CD4-positive, alpha-beta T cell treated with Interleukin-6 at 100 ng/mL for 8 hours (primary cell): ENCODE measurements at places on chromosomes 3 and 15.
A peak's percentile ranks its signal among the peaks of the same experiment; 100 is the strongest.

DNA sequence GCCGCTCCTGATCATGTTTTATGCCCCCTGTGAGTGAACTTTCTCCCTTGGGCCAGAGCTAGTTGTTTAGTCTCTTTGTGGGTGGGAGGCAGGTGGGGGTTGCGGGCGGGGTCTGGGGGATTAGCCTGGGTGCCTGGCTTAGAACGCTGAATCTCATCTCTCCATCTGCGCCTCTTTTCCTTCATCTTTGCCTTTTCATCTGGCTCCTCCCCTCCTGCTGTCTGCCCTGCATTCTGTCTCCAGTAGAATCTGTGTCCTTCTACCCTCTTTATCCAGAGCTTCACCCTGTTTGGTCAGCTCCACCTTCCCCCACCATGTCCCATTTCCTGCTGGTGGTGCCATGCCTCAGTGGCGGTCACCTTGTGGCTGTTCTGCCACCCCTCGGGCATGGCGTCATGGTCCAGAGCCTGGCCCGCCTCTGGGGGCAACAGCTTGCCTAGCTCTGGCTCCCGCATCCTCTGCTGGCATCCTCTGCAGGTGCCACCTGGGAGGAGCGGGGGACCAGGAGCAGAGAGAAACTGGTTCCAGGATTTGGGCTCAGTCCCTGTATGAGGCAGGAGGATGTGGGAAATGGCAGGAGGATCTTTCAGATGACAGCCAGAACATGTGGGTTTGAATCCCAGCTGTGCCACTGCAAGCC lies 44.3 kb downstream of the PDIA5 start:
- DNase-seq, result no peak

- peak; percentile 40 for DNase-seq
Measured at GRCh38 chr3:56694867-56695683, 12.0 kb upstream of the TASOR start.

GRCh38 chr15:78661001-78661400 lies 20.0 kb upstream of the CHRNB4 start:
- no peak for DNase-seq

- DNase-seq, result peak; percentile 9
Measured at GRCh38 chr3:194140520-194141414, 4.8 kb downstream of the HES1 start.

- DNase-seq, result no peak
Measured at GRCh38 chr3:54793171-54793570, 134.7 kb downstream of the LRTM1 start.

- no peak for DNase-seq
Measured at GRCh38 chr3:185764163-185764979, 60.5 kb downstream of the IGF2BP2 start.

- peak; percentile 50 for DNase-seq
Measured at GRCh38 chr3:71064956-71065763, 518.4 kb downstream of the FOXP1 start.

DNA sequence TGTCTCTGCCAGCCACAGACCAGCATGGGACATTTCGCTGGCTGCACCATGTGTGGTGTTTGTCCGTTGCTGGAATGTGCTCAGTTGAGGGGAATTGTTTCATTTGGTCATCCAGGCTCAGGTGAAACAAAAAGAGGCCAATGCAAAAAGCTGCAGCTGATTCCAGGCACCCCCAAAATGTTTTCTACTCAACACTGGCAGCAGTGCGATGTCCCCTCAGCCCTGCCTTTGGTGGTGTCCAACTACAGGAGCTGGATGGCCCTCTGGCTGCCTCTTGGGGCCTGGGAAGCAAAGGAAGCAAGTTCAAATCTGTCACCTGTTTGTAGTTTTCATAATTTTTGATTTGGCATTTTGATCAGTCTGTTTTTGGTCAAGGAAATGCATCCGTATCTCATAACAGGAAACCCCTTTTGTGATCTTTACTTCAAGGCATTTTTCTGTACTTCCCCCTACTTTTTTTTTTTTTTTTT lies 141.8 kb downstream of the EEFSEC start:
- peak; percentile 57 for DNase-seq

DNA sequence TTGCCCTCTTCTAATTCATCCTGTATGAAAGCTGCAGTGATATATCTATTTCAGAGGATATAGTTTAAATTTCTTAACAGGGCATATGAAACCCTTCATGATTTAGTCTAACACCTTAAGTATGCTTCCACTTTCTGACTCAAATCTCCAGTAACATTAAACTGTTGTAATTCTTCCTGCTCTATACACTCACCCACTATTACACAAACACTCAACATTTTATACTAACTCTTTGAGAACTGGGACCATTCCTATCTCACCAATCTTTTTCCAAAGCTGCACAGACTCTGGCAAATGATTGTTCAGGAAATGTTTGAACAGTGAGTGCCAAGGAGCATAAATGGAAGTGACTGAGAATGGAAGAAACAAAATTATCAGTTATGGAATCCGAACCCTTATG lies 560.4 kb upstream of the DPPA4 start:
- DNase-seq, result no peak

DNA sequence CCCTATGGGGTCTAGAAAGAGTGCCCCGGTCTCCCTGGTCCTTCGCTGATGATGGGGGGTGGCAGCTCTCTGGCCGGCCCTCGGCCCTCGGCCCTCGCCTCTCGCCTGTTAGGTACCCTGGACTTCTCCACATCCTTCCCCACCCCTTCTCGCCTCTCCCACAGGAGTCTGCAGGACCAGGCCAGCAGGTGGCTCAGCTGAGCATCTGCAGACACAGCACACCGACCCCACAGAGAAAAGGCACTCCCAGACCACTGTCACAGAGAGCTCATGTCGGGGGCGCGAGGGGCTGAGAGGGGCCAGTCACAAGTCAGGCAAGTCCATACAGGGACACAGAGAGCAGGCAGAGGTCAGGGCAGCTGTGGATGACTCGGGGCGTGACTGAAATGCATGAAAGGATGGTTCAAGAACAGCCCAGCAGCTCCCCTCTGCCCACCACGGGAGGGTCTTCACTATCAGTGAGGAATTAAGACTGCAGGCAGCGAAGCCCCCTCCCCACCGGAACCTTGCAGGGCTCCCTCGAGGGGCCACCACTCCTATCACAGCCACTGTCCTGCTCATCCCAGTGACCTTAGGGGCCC lies 181.7 kb upstream of the NSMCE3 start:
- no peak for DNase-seq

DNA sequence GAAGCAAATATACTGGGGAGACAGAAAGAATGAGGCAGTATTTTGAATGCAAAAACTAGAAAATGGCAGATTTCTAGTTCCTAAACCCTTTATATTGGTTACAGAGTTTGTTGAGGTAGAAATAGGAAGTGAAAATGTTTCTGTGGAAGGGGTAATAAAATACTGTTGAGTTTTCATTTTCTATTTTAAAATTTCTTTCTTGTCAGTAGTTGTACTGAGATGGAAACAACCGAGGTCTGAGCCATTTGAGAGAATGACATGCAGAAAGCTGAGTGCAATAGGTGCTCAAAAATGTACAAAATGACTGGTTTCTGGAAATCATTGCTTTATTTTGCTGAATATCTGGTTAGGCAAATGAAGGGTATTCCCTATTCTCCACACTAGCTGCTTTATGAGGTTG lies 361.4 kb downstream of the CHL1 start:
- no peak for DNase-seq

DNA sequence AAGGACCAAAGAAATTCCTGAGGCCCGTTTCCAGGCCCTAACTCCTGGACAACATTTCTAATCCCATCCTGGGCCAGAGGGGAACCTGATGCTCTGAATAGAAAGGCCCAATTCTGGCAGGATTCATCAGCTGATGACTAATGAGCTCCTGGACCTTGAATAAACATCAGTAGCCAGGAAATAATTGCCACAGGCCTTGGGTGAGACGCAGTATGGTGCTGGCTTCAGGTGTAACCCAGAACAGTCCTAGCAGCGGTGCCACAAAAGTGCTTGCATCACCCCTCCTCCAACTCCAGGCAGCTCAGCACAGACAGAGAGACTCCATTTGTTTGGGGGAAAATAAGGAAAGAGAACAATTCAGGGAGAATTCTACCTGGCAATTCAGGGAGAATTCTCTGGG lies 184.7 kb upstream of the POU1F1 start:
- no peak for DNase-seq

GRCh38 chr15:79403501-79403900 lies 28.6 kb upstream of the MINAR1 start:
- DNase-seq, result no peak

DNA sequence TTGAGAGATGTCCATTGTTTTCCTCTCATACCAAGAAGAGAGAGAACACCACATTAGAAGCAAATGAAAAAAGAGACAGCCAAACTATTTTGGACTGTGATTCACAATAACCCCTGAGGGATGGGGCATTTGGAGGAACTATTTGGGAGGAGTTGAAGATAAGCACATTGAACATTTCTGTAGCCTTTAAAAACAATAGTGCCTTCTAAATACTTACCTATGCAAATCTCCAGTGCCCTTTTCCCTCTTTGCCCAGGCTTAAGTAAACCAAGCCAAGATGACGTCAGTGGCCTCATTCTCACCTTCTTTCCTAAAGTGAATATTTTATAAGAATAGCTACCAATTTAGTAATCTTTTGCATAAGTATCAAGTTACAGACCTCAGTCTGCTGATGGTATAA lies 89.7 kb upstream of the COL8A1 start:
- DNase-seq, result no peak

- DNase-seq, result no peak
Measured at GRCh38 chr3:194097141-194097882, 38.6 kb upstream of the HES1 start.

GRCh38 chr3:43105596-43106292 lies at the start of gene POMGNT2:
TSS of gene POMGNT2 (minus strand) at chr3:43106079. CDS start at chr3:43081431, 24,648 bp downstream.
- DNase-seq, result peak; percentile 89

- DNase-seq, result no peak
Measured at GRCh38 chr15:39361497-39361896, 219.4 kb upstream of the THBS1 start.

DNA sequence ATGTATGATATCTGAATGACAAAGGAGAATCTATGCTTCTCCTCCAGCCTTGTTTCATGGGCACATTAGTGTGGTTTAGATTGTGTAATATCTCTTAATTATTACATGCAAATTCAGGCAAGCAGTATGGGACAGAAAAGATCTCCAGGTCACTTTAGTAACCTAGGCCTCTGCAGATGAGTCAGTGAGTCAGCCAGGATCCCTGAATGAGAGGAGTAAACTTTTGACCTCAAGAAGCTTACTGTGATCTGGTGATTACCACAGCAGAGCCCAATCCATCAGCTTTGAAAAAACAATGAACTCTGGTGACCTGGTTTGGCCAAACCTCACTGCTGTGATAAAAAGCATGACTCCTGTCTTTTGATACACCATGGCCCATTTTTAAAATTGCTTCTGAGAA lies 107.8 kb downstream of the LRRN1 start:
- DNase-seq, result no peak

DNA sequence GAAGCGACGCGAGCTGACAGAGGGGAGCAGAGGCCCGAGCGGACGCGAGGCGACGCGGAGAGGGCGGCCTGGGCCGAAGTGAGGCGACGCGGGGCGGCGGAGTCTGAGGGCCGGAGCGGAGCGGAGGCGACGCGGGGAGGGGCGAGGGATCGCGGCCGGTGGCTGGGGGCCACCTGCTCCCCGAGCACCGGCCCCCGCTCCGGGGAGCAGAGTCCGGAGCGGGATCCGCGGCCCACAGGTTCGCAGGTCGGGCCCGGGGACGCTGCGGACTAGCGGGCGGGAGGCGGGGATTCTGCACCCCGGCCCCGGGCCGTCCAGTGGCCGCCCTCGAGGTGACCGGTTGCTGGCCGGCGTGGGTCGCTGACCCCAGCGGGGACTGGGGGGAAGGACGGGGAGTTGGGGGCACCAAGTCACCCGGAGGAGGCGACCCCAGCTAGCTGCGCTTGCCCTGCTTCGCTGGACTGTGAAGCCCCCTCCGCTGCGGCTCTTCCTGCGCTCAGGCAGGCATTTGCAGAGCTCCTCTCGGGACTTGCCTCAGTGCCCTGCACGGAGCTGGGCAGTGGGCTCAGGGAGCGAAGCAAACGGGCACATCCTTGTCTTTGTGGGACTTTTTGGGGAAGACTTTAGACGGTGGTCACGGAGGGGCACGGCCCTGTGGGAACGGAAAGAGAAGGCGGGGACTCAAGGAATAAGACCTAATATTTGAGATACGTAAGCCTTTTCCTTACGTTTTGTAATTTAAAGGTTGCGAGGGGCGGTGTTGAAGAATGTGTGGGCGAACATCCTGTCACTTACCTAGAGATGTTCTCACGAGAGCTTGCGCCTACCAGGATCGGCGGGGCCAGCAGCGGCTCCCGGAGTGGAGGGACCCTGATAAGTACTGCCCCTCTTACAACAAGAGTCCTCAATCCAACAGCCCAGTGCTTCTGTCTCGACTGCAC lies 566 bp downstream of the HMCES start:
- DNase-seq, result peak; percentile 44

DNA sequence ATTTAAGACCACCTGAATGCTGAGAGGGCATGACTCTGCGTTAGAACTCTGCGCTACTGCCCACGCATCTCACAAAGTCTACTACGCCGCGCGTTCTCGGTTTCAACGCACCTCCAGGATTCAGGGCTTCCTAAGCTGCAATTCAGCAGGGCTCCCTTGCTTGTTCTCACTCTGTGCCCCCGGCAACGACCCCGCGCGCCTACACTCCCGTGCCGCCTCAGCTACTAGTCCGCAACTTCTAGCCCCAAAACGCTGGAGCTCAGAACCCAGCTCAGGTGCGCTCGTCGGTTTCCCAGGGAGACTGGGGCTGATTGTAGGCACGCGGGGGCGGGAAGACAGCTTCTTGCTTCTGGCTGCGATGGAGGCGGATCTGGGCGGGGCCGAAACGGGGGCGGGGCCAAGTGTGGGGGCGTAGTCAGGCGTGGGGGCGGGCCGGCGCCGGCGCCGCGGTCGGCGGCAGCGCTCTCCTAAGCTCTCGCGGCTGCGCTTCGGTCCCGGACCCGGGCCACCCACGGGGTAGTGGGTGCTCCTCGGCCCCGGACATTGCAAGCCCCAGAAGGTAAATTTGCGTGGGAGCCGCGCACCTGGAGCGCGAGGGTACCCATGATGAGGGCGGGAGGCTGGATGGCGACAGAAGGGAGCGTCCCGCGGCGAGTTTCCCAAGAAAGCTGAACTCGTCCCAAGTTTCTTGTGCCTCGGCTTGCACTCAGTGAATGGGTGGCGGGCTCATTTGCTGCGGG lies at the start of gene ARHGEF26:
Gene ARHGEF26, plus strand, starts transcription at position 430 of the 740 bp plus-strand sequence. CDS start 603 bp downstream, outside the sequence.
- DNase-seq, result peak; percentile 51

DNA sequence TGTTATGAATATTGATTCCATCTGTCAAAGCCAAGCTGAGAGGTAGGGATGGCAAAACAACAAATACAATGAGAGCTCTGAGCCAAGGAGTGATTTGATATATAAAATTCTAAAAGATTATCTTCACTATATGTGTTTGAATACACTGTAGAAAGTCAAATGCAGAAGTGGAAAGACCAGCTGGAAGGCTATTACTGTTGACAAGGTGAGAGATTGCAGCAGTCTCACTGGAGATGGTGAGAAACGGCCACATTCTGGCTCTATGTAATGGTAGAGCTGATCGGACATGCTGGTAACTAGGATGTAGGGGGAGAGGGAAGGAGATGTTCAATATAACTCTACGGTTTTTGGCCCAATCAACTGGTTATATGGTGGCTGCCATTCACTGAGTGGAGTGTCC lies 434.2 kb upstream of the SUCLG2 start:
- DNase-seq, result no peak

- no peak for DNase-seq
Measured at GRCh38 chr3:173876476-173876875, 478.9 kb downstream of the NLGN1 start.

- no peak for DNase-seq
Measured at GRCh38 chr3:197487911-197488391, 67.8 kb downstream of the BDH1 start.
